Stimulated activated naive CD4-positive, alpha-beta T cell (primary cell): ENCODE measurements at places on chromosomes 11 and 22.

- DNase-seq: no peak
These were observed 53.9 kb downstream of the SMIM38 start for GRCh38 chr11:69209421-69210309.

DNA sequence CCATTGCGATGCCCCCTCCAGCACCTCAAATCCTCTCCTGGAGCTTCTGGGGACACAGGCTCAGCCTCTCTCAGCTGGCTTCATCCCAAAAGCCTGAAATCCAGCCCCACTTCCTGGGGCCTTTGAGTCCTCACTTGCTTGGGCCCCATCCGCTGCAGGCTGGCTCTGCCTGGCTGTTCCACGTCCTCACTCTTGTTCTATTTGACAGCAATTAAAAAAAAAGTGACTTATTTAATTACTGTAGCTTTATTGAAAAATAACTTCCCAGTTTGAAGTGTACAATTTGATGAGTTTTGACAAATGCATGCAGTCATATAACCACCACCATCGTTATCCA, 27.2 kb downstream of the PARVG start:
- DNase-seq: no peak

DNA sequence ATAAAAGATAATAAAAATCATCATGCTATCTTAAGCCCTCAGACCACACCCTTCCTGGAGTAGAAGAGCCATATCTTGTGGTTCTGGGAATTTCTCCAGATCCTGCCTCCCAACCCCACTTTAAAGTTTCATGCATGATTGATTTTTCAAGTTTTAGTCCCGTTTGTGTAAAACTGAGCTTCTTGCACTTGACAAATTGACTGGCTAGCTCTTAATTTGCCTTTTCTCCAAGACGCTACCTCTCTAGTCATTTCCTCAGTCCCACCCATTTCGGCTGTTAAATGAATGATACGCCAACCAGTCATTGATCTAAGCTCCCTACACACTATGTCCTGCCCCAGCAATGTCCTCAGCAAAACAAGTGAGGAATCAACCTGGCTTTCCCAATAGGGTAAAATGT, 71.8 kb upstream of the TEAD1 start:
- no peak for DNase-seq

- DNase-seq: no peak
These were observed 89.1 kb upstream of the DBX1 start for GRCh38 chr11:20249378-20249777.

- DNase-seq: no peak
These were observed 85.5 kb downstream of the ENTHD1 start for GRCh38 chr22:39808081-39808480.
